ENCODE measurements at places on chromosomes 3 and 15. TPM values are rescaled to one million over a fixed set of nuclear protein-coding genes. Genes with fewer than 3 reads are reported as not detected.

DNA sequence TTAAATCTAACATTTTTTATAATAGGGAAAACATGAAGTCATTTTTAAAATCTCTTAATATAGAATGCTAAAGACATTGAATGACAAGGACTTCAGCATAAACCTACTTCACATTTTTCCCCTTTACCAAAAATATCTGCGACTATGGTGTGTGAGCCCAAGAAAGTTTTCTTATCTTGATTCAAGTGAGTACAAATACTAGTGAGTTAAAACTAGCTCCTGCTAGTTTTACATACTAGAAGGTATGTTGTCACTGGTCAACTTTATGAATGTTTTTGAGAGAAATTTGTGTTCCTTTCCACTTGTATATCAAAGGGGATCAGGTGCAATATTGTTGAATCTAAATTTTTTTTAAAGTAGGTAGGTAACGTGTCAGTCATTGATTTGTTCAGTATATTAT lies 152.4 kb upstream of the CGNL1 start:
- no peak for DNase-seq

Gene ADAMTS7
- 1.3 TPM for total RNA-seq

Gene FOXL2
- not detected for total RNA-seq

GRCh38 chr3:48435774-48436476 lies 4.0 kb downstream of the CCDC51 start:
- DNase-seq: peak; percentile 83

Gene FETUB
- not detected for total RNA-seq

- peak; percentile 70 for DNase-seq
These were observed 27.6 kb downstream of the ZNF589 start for GRCh38 chr3:48268381-48268935.

Gene SAMD7
- not detected for total RNA-seq

- no peak for DNase-seq
These were observed at the start of gene FES for GRCh38 chr15:90883976-90884718. FES (plus strand) TSS chr15:90884504; CDS start chr15:90885046, 542 bp downstream.

DNA sequence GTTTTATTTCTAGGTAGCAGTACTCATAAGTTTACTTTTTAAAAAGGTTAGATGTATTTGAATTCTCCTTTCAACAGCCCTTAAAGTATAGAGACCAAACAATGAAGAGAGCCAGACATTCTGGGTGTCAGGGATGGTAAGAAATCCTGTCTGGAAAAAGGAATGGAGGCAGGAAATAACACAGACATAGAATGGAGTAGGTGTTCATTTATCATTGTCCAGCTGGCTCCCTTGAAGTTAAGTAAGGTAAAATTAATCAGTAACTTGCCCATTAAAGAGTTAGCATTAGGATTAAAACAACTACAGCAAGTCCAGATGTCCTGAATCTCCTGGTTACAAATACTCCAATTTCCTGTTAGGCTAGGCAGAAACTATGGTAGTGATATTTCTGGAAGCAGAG lies 13.5 kb upstream of the SUCNR1 start:
- DNase-seq: no peak

Gene MRPL46
- 25.7 TPM for total RNA-seq

- no peak for DNase-seq
These were observed 41.2 kb downstream of the CCDC32 start for GRCh38 chr15:40523611-40524010.

DNA sequence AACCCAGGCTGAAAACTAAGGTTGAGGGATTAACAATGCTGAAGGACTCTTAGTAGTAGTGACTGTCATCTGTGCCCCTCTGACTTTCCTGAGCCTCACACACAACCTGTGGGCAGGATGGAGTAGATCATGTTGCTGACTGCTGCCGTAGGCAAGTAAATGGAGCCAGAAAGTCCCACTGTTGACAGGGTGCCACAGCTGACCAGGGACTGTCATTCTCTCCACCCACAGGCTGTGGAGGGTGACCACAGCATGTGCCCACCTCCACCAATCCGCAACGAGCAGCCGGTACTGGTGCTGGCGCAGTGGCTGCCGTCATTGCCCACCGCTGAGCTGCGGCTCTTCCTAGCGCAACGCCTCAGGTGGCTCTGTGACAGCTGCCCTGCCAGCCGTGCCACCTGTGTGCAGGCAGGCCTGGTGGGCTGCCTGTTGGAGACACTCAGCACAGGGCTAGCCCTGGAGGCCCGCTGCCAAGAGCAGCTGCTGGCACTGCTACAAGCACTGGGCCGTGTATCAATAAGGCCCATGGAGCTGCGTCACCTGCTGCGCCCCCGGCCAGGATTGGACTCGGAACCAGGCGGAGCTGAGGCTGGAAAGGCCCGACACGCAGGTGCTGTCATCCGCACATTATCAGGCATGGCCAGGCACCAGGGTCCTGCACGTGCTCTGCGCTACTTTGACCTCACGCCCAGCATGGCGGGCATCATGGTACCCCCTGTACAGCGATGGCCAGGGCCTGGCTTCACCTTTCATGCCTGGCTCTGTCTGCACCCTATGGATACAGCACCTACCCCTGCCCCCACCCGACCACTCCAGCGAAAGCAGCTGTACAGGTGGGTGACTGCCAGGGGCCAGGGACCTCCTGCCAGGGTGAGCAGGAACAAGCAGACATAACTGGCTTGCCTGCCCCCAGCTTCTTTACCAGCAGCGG lies 15.6 kb downstream of the NBEAL2 start:
- DNase-seq: no peak

DNA sequence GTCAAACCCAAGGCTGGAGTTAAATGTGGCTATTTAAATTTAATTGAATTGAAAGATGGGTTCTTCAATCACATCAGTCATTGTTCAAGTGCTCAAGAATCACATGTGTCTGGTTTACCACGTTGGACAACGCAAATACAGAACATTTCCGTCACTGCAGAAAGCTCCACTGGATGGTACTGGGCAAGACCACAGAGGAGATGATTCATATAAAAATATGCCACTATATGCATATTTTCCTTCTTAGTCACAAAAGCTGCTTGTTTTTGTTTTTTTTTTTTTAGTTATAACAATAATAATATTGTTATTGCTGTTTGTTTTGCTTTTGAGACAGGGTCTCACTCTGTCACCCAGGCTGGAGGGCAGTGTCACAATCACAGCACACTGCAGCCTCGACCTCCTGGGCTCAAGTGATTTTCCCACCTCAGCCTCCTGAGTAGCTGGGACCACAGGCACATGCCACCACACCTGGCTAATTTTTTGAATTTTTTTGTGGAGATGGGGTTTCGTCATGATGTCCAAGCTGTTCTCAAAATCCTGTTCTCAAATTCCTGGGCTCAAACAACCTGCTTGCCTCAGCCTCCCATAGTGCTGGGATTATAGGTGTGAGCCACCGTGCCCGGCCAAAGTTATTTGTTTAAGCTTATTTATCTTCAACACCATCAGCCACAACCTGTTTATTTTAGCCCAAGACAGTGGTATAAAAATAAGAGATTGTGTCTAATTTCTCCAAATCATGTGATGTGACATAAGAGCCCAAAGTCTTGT lies 19.4 kb downstream of the RTP3 start:
- peak; percentile 62 for DNase-seq

Gene IL16
- total RNA-seq: 0.65 TPM

- DNase-seq: no peak
These were observed 60.1 kb downstream of the SGO1 start for GRCh38 chr3:20125897-20126296.

Gene BFSP2
- total RNA-seq: not detected

Gene STAB1
- total RNA-seq: 0.04 TPM

Gene RBMS3
- 3.9 TPM for total RNA-seq

Gene CAV3
- total RNA-seq: not detected

All from PC-9 (cell line).